ENCODE measurements at places on chromosomes 5 and 9.
A peak's percentile ranks its signal among the peaks of the same experiment; 100 is the strongest.

- peak; percentile 99 for DNase-seq
Observed at GRCh38 chr9:122213589-122214413, 15.0 kb downstream of the LHX6 start.

- DNase-seq, result no peak
Observed at GRCh38 chr9:87160148-87161102, 213.1 kb upstream of the GAS1 start.

DNA sequence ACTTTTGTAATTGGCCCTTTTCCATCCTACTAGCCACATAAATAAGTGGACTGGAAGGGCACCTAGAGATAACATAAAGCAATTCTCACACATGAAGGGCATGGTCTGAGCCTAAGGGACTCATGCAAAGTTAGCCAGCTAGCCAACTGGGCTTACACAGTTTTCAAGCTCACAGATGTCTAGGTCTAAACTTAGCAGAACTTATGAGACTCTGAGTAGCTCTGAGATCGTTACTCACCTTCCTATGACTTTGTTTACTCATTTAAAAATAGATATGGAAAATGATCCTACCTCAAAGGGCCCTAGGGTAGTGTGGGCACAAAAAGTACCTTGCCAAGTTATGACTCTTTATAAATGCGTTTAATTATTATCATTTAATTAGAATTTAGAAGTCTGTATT, 410.4 kb upstream of the MPDZ start:
- no peak for DNase-seq

DNA sequence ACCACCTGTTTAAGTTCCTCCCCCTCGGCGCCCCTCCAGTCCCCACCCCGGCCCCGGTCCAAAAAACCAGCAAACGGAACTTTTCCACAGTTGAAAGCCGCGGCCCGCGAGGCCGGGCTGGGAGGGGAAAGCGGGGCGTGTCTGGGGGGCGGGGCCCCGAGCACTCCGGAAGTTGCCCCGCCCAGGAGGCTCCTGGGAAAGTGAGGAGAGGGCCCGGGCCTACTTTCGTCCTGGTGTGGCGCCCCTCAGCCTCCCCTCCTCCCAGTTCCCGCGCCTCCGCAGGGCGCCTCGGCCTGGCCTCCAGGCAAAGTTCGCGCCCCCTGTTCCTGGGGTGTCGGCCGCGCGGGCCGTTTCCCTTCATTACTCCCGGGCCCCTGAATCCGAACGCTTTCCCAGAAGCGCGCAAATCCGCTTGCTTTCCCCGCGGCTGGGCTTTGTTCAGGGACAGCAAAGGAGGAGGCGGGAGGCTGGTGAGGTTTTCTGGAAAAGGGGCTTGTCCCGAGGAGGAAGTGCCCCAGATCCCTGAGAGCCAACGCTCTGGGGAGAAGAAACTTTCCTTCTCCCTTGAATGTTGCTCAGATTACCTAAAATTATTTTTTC, 4.5 kb upstream of the DMRT3 start:
- DNase-seq, result peak; percentile 43

GRCh38 chr9:7174884-7175283, 417.1 kb downstream of the KDM4C start:
- DNase-seq, result peak; percentile 13

GRCh38 chr9:28868228-28868990, 1295.1 kb upstream of the C9orf72 start:
- DNase-seq, result no peak

DNA sequence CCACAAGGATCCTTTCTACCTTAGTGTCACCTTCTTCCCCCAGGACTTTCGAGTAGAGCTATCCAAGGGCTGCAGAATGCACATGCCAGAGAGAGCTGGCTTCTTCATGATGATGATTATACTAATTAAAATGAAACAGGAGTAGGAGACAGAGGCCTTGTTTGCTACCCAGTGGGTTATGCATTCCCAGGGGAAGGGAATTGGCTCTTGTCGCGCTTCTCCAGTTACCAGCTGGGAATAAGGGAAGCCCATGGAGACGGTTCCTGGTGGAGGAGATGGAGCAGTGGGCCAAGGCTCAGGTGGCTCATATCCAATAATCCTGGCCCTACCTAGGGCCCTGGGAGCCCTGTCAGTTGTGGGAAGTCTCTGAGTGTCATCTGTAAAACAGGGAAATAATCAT, 65.1 kb downstream of the WWC1 start:
- no peak for DNase-seq

DNA sequence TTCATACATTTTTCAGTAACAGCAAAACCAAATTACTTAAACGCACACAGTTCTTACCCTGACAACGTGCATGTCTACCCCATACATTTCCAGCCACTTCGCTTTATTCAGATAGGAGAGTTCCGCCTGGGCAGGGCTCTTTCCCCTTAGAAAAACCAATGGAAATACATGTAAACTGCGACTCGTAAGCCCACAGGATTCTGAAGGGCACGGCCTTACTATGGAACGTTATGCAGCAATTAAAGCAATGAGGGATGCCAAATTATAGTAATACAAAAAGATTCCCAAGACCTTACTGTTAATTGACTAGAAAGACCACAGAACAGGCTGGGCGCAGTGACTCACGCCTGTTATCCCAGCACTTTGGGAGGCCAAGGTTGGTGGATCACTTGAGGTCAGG, 64.5 kb downstream of the EPB41L4B start:
- no peak for DNase-seq

DNA sequence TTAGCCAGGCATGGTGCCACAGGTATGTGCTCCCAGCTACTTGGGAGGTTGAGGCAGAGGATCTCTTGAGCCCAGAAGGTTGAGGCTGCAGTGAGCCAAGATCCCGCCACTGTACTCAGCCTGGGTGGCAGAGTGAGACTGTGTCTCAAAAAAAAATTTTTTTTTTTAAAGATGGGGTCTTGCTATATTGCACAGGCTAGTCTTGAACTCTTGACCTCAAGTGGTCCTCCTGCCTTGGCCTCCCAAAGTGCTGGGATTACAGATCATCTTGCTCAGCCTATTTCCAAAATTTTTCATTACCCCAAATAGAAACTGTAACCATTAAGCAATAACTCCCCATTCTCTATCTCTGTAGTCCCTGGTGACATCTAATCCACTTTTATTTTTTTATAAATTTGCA, 4.4 kb upstream of the TBC1D13 start:
- DNase-seq, result no peak

DNA sequence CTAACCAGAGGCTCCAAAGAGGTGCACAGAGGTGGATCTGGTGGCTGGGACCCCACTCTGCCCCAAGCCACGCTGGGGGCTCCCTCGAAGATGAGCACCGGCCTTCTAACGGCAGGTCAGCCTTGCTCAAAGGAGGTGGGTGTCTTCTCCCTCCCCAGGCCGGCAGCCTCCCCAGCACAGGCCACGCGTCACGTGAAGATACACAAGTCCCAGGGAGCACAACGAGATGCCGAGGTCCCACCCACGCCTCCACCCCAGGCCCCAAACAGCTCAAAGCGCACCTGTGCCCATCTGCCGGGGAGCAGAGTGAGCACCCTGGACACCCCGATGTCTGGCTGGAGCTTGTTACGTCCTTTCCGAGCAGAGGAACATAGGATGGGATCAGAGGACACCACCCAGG, 12.1 kb downstream of the PNPLA7 start:
- no peak for DNase-seq

DNA sequence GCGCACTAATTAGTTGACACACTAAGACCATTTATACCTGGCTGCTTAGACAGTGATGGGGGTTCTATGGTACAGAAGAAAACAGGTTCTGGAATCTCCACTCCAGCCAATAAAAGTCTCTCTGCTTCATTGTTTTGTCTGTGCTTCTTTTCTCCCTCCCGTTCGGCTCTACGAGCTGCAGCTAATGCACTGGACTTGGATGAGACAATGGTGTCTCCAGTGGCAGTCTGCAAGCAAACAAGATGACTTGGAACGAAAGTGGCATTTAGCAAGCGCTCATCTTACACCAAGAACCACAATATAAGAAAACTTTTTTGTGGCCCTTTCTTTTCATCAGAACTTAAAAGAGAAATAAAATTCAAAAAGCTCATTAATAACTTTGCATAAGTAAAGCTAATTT, 30.2 kb downstream of the GFM2 start:
- no peak for DNase-seq

GRCh38 chr9:129806061-129806460, 3.1 kb downstream of the TOR1B start:
- DNase-seq, result no peak

- no peak for DNase-seq
Observed at GRCh38 chr5:68405784-68406743, 190.5 kb downstream of the PIK3R1 start.

DNA sequence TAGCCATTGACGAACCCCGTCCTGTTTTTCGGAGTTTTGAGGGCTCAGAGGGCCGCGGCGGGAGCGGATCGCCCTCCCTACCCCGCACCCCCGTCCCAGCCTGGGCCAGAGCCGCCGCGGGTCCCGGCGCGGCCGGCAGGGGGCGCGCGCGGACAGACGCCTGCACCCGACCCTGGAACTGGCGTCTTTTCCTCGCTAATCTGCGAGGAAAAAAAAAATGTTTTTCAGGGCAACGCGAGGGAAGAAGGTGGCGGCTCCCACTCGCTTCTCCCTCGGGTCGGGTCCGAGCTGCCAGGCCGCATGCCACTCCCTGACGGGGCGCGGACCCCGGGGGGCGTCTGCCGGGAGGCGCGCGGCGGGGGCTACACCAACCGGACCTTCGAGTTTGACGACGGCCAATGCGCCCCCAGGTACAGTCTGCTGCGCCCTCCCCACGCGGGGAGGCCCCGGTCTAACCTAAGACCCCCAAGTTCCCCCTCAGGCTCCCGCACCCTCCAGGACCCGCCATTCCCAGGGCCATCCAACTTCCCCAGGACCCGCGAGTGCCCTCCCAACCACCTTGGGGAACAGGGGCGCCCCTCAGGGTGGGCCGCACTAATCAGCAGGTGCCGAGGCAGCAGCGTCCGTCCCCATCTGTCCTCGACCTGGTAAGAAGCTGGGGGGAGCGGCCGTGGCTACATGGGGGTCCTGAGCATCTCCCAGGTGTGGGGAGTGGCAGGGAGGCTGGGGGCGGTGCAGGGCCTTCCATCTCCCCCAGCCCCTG, at the start of gene KCNT1:
Gene KCNT1 (plus strand): TSS at position 227 of the 763 bp plus-strand sequence. CDS start 74 bp downstream, at position 301.
- peak; percentile 99 for DNase-seq

DNA sequence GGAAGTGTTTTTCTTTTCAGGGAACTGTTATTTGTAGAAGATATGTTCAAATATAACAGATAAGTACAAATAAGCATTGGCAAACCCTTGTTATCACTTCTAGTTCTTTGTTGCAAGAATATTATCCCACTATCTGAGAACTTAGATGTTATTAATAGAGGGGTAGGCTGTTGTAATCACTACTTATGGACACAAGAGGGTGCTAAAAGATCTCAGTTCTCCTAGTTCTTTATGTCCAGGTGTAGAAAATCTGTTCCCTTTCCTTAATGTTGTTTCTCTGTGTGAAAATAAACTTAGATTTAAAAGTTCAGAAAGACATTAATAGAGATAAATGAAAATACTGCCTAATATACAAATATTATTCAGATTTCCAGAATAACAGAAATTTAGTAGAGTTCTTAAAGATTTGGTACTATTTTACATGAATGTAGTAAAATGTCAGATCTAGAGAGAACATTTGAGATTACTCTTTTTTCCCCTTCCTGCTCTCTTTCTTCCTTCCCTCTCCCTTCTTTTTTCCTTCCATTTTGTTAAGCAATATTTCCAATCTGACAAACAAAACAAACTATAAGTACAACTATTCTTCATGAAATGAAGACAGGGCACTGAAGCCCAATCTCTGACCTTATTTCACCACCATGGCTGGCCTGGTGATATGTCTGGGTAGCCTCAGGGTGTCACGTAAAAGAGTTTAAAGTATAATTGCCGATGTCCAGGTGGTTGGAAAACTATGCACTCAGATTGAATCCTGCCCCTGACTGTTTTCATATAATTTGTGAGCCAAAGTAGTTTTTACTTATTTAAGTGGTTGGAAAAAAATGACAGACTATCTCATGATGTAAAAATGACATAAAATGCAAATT, 43.6 kb upstream of the C5orf46 start:
- peak; percentile 67 for DNase-seq

DNA sequence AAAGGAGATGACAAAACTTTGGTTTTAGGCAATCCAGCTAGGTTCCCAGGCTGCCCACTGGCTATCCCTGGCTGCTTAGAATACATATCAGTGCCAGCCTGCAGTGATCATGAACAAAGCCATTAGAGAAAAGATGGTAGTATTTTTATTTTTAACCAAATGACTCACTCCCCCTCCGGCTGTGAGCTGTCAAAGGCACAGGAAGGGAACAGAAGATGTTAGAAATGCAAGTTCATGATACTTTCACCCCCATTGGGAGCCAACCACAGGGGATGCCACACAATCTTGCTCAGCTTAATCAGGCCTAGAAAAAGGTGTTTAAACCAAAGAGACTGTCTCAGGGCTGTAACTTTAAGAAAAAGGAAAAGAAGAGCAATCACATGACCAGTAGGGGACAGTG, 70.3 kb upstream of the ASTN2 start:
- no peak for DNase-seq

- DNase-seq, result no peak
Observed at GRCh38 chr5:29193972-29194371, 1999.5 kb upstream of the CDH6 start.

DNA sequence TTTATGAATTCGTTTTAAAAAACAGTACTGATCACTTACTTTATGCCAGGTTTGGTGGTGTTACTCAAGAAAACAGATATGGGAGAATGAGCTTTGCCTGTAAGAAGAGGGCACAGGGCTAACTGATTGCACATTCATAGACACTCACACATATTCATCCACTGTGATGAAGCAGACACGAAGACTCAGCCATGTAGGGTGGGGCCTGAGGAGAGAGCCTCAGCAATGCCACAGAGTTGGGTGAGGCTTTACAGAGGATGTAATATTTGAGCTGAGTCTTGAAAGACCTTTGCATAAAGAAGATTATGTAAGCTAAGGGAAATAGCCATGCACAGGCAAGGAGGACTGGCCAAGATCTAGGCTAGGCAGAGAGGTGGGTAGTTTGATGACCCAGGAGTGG, 472.8 kb downstream of the PSAT1 start:
- DNase-seq, result no peak

DNA sequence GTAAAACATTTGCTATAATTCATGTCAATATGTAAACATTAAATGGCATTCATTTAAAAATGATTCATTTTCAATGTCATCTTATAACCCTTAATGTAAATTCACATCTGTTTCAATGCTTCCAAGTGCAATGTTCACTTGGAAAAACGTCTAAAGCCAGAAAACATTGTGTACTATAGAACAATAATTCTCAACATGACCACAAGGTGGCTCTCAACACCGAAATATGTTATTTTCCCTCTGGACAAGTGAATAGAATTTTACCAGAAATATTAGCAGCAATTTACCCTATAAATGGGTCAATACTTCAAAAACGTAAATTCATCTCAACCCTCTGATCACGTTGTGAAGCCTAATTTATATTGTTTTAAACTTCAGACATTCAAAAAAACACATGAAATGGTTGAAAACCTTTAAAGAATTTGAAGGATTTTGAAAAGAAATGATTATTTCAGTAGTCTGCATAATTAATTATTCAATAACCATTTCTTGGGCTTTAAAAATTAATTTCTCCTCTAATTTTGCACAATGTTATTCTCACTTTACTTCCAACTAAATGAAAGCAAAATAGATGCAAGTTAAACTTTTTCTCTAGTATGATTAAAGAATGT, 11.0 kb downstream of the CDH10 start:
- peak; percentile 6 for DNase-seq

GRCh38 chr5:146624179-146624578, 108.2 kb upstream of the GPR151 start:
- DNase-seq, result no peak

GRCh38 chr5:58985759-58986158, 402.9 kb downstream of the RAB3C start:
- no peak for DNase-seq
